ENCODE measurements at places on chromosomes 11 and 22.
A peak's percentile ranks its signal among the peaks of the same experiment; 100 is the strongest.

DNA sequence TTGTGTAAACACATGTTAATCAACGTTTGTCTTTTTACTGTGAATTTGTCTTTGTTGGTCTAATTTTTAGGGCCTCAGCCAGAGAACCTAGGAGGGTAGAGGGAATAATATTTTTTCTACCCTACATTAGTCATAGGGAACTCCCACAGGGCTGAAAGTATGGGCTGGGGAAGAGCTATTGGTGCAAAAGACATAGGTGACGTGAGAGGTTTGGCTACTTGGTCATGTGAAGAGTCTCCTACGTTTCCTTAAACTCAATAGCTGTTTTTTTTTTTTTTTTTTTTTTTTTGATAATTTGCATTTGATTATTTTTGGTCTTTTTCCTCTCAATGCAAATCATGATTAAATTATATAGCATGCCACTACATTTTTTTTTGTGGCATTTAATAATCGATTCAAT is 15.9 kb upstream of the MMP7 start:
- no peak for DNase-seq

DNA sequence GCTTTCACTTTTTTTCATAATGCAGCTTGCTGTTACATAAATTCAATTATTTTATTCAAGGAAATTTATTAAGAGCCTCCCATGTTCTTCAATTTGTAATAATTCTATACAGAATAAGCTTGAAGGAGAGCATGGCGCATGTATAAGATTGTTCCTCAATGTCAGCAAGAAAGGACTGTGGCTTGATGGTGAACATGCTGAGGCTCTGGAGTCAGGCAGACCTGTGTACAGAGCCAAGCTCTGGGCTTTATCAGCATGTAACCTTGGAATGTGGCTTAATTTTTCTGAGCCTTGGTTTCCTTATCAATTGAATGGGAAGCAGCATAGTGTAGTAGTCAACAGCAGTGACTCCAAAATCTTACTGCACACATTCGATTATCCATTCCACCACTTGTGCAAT is 92.4 kb downstream of the JRKL start:
- no peak for DNase-seq

- DNase-seq, result no peak
Measured at GRCh38 chr11:101215069-101215468, 85.5 kb upstream of the PGR start.

DNA sequence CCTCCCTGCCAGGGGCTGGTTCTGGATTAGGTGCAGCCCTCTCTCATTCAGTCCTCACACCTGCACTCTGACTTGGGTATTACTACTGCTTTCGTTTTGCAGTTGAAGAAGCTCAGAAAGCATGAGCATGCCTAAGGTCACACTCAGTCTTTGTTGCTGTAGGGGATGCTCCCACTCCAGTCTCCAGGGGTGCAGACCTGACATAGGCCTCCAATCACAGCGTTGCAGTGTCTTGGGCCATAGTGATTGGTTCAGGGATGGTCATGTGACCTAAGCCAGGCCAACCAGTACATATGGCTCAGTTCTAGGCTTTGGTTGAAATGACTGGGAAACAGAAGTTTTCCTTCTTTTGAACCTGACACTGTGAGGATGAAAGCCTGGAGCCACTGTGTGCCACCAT is 61.7 kb downstream of the FBXO7 start:
- DNase-seq, result no peak

DNA sequence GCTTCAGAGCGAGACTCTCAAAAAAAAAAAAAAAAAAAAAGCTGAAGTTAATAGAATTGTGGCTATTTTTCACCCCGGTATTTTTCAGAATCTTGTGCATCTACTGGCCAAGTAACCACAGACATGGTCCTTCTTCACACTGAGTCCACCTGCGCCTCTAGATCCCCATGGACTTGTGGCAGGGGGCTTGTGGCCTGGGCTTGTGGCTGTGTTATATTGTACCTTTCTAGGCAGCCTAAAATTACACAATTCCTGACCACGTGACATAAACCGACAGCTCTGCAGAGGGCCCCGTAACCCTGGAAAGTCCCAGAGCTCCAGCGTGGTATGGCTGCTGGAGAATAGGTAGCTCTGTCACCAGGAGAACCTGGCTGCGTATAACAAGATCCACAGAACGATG is 10.9 kb upstream of the NAALADL1 start:
- no peak for DNase-seq

DNA sequence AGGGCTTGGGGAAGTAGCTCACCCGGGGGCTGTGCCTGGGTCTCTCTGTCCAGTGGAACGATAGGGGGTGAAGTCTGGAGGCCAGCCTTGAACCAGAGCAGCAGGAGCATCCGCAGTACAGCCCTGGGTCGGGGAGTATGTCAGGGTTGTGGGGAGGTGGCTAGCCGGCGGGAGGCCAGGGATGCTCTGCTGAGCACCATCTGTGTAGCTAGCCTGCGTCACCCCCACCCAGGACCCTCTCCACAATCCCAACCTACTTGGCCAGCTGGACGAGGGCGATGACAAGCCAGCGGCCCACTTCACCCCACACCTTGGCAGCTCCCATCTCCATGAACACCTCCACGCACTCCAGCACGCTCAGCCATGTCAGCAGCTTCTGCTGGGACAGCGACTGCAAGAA is 2.2 kb downstream of the PEX16 start:
- DNase-seq, result no peak

DNA sequence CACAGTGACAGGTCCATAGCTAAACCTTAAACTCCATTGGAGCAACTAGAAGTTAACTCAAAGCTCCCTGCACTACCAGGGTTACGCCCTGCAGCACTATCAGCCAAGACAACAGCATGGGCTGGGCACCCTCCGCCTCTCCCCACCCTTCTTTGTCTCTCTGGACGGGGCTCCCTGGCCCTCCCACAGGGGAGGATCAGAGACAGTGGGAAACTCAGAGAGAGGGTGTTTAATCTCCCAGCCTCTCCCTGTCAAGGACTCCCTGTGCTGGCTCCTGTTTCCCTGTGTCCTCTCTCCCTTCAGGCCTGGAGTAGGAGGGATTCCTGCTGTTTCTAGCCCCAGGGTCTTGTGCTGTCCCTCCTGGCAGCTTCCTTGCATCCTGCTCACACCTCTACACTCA is 56.9 kb upstream of the CSNK2A3 start:
- DNase-seq, result no peak

DNA sequence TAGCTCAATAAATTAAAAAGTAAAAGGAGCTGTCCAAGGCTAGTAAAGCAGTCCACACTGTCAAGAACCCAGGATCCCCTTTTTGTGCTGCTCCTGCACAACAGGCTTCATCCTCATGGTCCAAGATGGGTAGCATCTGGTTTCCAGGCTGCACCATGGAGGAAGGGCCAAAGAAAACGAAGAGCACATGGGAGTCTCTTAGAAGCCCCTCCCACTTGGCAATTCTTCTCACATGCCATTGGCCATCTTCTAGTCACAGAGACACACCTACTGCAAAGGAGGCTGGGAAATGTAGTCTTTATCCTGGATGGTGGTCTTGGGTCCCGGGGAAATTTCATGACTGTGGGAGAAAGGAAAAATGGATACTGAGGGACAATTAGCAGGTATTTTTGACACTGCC is 37.8 kb downstream of the PRR5L start:
- DNase-seq, result no peak

GRCh38 chr11:85718991-85719807 is 33.2 kb upstream of the CCDC89 start:
- peak; percentile 76 for DNase-seq

- DNase-seq, result no peak
Measured at GRCh38 chr22:28237112-28237511, 318.1 kb upstream of the PITPNB start.

GRCh38 chr11:16613262-16613511 is 125.3 kb upstream of the C11orf58 start:
- no peak for DNase-seq

GRCh38 chr11:106331176-106331575 is 253.7 kb downstream of the AASDHPPT start:
- no peak for DNase-seq

- no peak for DNase-seq
Measured at GRCh38 chr11:131838016-131838415, 467.6 kb downstream of the NTM start.

DNA sequence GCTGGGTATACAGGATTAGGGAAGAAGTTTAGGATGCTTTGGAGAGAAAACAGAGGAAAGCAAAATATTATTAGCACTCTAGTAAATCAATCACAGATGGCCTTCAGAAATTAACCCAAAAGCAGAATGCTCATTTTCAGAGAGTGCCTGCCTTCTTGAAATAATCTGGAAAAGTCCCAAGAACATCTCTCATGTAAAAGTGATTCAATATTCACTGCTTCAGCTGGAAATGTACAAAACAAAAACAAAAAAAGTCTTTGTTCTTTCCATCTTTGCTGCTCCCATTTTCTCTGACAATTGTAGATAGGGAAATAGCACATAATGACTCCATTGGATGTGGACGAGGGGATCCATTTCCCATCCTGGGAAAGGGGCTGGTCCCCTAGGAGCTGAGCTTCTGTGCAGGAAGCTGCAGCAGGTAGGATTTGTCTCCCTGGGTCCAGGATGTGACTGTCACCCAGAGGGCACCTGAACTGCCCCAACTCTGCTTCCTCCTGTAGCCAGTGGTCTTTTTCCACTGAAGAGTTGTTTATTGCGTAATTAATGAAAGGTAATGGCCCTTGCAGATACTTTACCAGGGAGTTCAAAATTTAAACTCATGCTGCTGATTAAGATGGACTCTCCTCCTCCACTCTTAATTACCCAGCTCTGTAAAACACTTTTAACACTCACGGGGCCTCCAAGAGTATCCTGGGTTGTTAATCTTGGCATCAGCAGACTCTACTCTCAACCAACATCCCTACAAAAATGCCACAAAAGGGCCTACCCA is 57.9 kb downstream of the SC5D start:
- no peak for DNase-seq

GRCh38 chr11:102591160-102591718 is 33.9 kb downstream of the MMP20 start:
- DNase-seq, result no peak

GRCh38 chr11:8685820-8686219 is 3.2 kb downstream of the RPL27A start:
- DNase-seq, result no peak

DNA sequence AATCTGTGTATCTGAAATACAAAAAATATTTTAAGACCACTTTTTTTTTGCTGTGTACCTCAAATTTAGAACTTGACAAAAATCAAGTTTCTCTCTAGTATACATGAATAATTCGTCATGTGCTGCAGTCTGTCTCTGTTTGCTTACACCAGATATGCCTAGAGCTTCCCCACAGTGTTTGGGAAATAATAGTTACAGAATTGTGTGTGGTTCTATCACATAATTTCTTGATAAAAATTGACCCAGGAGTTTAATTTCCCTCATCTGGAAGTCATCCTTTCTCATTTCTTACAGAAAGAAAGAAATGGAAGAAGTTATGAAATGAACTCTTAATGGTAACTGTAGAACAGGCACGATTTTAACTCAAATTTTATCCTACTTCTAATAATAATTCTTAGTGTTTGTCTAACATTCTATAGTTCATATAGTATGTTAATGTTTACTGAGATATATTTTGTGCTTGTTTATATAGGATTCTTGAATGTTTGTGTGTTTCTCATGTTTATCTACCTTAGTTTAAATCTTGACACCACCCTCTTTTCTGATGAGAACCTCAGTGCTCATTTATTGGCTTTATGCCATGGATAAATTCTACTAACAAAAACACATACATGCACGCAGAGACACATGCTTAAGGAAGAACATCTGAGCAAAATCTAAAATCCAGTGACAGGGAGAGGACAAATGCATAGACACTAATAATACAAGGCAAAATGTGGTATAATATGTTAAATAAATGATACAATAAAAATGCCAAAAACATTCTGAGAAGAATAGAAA is 61.4 kb upstream of the CTSC start:
- DNase-seq, result no peak

DNA sequence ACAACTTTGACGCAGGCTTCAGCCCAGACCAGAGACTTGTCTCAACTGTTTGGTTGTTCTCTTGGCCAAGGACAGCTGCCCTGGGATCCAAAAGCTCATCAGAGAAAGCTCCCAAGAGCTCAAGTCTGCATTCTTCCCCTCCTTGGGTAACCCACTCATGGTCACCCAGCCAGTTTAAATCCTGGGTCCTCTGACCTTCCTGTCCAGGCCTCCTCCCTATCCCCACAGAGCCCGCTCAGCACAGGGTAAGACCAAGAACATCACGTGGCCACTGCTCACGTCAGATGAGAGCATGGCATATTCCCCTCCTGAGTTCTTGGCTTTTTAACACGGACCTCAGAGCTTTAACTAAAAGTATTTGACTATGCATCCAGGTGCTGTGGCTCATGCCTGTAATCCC is 25.8 kb downstream of the TSKU start:
- peak; percentile 67 for DNase-seq

- no peak for DNase-seq
Measured at GRCh38 chr11:61569701-61570100, 11.2 kb downstream of the SYT7 start.

- DNase-seq, result no peak
Measured at GRCh38 chr11:13098063-13098462, 88.9 kb downstream of the RASSF10 start.

All from cardiac septum (tissue), 1 donor.